NCI-H1694 treated with DMSO at 0.1 percent for 48 hours (cell line): ENCODE measurements at places on chromosomes 7 and 10.

GRCh38 chr7:138395763-138396162 is 64.3 kb upstream of the TRIM24 start:
- DNase-seq = no peak

GRCh38 chr10:117568334-117568733 is 25.8 kb downstream of the EMX2 start:
- DNase-seq = no peak

- no peak for DNase-seq
Measured at GRCh38 chr10:132889556-132889955, 52.8 kb downstream of the CFAP46 start.

GRCh38 chr10:76251841-76252671 is 820.6 kb downstream of the LRMDA start:
- DNase-seq = no peak

DNA sequence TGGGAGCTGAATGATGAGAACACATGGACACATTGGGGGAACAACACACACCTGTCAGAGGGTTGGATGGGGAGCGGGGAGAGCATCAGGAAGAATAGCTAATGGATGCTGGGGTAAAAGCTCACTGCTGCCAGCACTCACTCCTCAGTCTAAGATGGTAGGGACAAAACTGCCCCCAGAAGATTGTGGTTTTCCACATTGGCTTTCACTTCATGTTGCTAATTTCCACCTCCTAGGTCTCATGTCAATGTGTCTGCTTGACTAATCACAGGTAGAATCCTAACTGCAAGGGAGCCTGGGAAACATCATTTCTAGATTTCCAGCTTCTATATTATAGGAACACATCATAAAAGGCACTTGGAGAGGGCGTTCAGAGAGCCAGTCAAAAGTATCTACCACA is 22.6 kb downstream of the APBB1IP start:
- no peak for DNase-seq

GRCh38 chr7:18221377-18222293 is 194.0 kb upstream of the PRPS1L1 start:
- no peak for DNase-seq

DNA sequence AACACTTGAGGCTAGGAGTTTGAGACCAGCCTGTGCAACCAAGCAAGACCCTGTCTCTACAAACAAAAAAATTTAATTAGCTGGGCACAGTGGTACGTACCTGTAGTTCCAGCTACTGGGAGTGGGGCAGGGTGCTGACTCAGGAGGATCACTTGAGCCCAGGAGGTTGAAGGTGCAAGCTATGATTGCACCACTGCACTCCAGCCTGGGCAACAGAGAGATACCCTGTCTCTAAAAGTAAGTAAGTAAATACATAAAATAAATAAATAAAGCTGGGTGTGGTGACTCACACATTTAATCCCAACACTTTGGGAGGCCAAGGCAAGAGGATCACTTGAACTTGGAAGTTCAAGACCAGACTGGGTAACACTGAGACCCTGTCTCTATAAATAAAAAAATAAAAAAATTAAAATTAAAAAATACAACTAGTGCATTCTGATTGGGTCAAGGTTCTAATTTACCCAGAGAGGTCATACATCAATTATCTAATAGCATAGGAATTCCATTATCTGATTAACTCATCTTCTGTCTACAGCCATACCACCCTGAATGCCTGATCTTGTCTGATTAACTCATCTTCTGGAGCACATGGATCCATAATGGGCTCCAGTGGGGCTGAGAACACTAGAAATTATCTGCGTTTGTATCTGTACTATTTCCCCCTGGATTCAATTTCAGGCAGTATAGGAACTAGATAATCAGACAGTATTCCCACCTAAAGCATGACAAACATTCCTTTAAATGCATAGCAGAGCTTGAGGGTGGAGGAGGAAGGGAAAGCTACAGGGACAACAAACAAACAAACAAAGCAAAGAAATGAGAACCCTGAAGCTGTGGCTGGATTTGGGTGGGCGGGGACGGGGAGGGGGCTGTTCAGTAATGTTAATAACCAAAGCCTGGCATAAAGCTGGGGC is 21.0 kb upstream of the HILPDA start:
- DNase-seq = no peak

DNA sequence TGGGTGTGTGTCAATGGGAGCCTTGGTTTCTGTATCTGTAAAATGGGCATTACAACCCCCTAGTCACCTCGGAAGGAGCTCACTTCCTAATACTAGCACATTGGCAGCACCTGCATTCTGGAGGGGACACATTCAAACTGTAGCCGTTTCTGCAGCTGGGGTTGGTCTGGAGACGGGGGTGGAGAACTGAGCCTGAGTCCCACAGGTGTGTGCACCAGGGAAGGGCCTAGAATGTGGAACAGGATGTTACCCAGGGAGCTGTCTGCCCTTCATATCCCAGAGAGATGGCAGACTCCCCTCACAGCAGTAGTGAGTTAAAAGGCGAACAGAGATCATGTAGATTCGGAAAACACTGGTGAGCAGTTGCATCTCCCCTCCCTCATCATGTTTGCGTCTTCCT is 272.8 kb upstream of the ZNF32 start:
- no peak for DNase-seq

GRCh38 chr10:92238586-92239098 is 52.2 kb downstream of the CPEB3 start:
- DNase-seq = no peak
